ENCODE measurements at places on chromosomes 11 and 22.

DNA sequence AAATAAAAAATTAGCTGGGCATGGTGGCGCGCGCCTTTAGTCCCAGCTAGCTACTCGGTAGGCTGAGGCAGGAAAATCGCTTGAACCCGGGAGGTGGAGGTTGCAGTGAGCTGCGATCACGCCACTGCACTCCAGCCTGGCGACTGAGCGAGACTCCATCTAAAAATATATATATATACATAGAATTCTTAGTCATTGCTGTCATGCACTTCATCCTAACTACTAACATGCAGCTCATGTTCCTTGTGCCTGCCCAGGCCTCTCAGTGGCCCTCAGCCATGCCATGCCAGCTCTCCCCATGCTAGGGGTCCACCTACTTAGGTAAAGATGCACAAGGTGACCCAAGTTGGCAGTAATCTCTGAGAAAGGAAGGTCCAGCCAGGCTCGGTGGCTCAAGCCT, 3.1 kb downstream of the CYB561A3 start:
- DNase-seq: no peak

- no peak for DNase-seq
Observed at GRCh38 chr11:83035070-83035854, 36.4 kb downstream of the RAB30 start.

- no peak for DNase-seq
Observed at GRCh38 chr11:117197006-117197405, 2.2 kb upstream of the TAGLN start.

DNA sequence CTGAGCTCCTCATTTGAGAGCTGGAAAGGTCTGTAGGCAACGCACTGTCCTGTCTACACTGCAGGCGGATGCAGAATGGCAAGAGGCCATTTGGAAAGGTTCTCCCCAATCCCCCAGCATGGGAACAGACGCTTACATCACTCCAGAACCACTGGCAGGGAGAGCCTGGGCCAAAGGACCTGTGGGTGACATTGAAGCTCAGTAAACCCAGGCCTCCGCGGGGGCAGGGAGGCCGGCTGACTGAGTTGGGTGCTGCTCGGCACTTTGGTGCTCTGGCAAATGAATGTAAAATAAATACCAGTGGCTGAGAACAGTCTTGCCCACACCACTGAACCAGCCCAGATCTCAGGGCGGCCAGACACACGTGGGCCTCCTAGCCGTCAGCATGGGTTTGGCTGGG, 22.4 kb downstream of the TOM1 start:
- no peak for DNase-seq

GRCh38 chr22:38653741-38654140, 2.5 kb downstream of the FAM227A start:
- DNase-seq: no peak

DNA sequence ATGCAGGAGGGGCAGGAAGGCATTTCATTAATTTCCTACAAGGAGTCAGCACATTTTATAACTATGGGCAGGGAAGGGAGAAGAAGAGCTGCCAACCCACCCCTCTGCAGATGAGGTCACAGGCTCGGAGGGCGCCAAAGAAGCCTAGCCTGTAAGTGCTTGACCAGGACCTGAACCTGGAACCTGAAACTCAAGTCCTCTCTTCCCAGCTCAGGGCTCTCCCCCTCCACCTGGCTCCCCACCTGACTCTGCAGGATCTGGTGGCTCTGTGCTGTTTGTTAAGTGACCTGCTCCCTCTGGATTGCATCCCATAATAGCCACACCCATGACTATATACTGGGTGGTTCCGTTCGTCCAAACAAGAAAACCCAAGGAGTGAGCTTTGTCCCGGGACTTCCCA, 27.3 kb downstream of the SCGB1A1 start:
- DNase-seq: no peak

DNA sequence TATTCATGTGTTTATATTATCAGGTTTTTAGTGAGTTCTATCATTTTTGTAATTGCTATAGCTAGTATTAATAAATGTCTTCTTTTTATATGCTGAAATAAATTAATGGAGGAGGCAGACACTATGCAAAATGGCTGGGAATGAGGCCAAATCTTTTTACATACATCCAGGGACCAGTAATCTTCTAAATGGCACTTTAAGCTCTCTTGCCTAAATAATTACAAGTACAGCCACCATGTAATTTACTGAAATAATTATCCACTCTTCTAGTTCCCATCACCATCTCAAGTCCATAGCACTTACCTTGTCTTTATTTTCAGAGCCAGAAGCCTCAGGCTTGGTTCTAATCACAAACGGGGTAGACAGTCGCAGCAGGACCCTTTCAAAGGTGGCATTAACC, 79.1 kb downstream of the GUCY1A2 start:
- no peak for DNase-seq

DNA sequence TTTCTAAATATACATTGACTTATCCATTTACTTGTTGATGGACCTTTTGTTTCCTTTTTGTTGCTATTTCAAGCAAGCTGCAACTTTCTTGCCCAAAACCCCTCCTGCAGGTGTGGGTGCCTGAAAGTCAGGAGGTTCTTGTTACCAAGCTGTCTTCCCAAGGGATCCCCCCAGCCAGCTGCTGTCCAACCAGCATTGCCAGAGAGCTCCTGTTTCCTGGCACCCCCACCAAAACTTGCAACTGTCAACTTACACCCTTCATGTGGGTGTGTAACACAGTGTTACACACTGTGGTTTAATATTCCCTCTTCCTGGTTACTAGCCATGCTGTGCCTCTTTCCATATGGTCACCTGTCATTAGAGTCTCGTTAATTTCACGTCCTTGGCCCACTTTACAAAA, 1.6 kb upstream of the KRTAP5-1 start:
- no peak for DNase-seq

GRCh38 chr22:28465841-28466240, 213.8 kb downstream of the TTC28 start:
- no peak for DNase-seq

DNA sequence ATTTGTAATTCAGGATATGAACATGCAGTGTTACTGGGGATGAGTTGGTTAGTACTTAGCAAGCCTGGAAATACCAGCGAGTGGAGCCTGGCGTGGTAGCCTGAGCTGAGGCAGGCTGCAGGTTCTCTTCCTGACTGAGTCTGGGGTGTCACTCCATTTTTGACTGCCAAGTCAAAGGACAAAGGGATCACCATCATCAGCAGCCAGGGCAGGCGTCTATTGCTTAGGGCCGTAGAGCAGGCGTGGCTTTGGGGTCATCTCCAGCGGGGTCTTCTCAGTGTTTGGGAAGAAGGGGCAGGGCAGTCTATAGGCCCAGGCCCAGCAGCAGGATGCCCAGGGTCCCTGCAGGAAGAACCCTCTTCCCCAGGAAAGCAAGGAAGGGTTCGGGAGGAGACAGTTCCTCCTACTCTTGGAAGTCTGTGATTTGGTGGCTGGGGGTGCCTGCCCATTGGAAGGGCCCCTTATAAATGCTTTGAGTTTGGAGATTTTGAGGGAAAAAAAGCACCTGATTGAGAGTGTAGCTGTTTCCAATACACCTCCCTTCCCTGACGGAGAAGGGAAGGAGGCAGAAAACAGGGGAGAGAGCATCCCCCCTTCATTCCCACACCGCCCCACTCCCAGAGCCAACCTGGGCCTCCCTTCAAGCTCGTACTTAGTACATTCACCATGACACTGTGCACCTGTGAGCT, 51.5 kb upstream of the SPATA19 start:
- DNase-seq: no peak

DNA sequence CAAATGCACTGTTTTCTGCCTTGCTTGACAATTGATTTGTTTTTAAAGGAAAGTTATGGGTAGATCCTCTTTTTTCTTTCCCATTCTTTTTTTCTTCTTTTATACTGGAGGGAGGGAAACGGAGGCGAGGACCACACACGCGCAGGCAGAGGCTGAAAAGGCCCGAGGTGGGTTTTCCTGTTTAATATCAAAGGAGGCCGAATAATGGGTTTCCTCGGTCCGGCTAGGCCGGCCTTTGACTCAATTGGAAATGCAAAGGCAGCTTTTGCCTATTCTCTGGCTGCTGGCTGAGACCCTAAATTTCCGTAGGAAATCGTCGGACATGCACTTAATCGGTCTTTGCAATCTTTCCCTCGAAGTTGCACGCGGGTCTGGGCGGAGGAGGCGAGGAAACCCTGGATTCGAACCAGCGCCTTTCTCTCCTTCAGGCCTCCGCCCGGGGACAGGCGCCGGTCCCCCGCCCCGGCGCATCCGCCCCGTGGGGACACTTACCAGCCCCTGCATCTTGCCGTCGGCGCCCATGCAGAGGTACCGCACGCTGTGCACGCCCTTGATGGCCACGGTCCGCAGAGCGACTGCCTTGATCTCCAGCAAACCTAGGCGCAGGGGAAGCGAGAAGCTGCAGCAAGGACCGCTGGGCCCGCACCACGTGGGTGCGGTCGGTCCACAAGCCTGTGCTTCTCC, 911 bp downstream of the FGF19 start:
- DNase-seq: no peak

- no peak for DNase-seq
Observed at GRCh38 chr11:94785509-94785908, 17.4 kb downstream of the AMOTL1 start.

DNA sequence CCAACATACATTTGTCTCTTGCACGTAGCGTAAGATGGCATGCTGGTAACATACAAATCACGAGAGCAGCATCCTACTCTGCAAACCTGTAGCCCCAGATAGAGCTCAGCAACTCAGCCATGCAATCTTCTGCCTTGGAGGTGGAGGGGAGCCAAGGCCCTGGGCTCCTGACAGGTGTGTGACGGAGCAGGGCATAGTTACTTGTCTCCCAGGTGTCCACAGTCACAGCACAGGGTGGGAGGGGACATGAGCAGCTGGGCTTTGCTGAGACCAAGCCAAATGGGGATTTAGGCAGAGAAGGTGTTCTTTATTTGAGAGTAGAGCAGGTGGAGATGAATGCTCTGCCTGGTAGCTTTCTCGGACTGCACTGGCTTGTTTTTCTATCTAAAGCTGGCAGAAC, 111.7 kb downstream of the TEAD1 start:
- DNase-seq: no peak

DNA sequence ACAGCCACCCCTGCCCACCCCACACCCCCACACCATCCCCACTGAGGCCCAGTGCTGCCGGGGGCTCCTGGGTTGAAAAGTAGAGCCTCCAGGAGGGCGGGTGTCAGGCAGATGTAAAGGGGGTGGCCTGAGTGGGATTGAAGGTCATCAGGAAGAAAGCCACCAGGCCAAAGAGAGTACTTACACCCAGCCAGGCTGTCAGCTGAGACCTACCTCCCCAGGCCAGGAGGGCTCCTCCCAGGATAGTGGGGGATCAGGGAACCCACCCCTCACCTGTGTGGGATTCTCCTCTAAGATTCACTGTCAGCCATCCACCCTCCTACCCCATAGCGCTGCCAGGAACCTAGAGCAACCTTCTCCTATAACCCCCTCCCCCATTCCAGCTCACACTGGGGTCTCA, 17.2 kb upstream of the FCHSD2 start:
- no peak for DNase-seq

GRCh38 chr22:31313366-31314147, 21.3 kb upstream of the PIK3IP1 start:
- no peak for DNase-seq

DNA sequence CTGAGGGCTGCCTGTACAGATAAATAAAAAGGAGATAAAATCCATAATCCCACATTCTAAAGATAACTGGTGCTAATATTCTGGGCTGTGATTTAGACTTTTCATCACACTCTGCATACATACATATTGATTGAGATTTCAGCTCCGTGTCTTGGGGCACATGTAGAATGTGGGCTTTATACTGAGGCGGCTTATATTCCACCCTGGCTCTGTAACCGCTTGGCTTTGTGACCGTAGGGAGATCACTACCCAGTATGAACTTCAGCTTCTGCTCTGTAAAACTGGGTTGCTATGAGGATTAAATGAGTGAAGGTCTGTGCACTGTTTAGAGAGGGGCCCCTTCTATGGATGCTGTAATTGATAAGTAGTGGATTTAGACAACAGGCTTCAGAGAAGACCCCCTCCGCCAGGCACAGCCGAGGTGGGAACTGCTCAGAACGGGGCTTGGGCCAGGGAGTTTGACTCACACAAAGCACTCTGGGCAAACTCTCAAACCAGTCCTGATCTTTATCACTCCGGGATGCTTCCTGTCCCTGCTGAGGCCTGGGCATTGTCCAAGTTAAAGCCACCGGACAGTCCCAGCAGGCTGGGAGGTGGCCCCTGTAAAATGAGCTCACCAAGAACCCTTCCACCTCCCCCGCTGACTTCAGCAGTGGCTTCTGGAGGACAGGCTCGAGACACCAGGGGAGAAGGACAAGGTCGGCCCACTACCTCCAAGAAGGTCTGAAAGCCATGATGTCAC, 17.2 kb downstream of the KIAA1671 start:
- DNase-seq: no peak

GRCh38 chr22:33605666-33606065, 314.6 kb downstream of the LARGE1 start:
- DNase-seq: no peak

- no peak for DNase-seq
Observed at GRCh38 chr22:25824828-25825423, 82.9 kb downstream of the MYO18B start.

DNA sequence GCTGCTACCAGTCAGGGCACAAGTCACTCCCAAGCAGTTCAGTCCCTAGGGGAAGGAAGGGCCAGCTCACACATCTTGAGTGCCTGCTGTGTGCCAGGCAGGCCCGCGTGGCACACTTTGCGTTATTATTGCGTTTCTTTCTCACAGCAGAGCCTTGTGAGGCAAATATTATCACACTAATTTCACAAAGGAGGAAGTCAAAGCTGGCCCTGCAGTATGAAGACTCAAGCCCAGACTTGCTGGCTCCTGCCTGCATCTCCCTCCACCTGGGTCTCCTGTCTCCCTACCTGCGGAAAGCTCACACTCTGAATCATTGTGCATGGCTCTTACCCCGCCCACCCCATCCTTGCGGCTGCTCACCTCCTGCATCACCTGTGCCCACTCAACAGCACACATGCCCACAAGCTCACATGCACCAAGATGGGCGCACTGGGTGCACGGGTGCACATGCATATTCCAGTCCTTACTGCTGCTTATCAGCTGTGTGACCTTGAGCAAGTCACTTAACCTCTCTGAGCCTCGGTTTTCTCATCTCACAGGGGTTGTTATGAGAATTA, 31.7 kb upstream of the P2RY2 start:
- no peak for DNase-seq

DNA sequence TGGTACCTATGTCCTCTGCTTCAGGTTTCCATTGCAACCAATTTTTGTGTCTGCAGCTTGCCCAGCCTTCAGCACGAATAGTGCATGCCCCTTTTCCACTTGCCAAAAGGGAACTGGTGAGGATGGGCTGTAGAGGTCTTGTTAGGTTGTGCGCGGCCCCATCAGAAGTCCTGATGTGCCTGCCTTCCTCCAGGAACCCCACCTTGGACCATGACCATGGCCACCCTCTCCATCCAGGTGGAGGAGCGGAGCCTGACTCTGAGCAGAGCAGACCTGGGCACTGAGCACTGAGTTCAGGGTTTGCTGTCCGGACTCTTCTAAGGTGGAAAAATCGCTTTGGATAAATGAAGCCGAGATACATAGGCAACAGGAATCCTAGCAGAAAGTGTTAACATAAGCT, 6.9 kb downstream of the GLB1L2 start:
- no peak for DNase-seq

GRCh38 chr22:26168330-26168851, 871 bp upstream of the SEZ6L start:
- DNase-seq: no peak
